ENCODE measurements at places on chromosomes 3 and 15. TPM values are rescaled to one million over a fixed set of nuclear protein-coding genes. Genes with fewer than 3 reads are reported as not detected.
A peak's percentile ranks its signal among the peaks of the same experiment; 100 is the strongest.

DNA sequence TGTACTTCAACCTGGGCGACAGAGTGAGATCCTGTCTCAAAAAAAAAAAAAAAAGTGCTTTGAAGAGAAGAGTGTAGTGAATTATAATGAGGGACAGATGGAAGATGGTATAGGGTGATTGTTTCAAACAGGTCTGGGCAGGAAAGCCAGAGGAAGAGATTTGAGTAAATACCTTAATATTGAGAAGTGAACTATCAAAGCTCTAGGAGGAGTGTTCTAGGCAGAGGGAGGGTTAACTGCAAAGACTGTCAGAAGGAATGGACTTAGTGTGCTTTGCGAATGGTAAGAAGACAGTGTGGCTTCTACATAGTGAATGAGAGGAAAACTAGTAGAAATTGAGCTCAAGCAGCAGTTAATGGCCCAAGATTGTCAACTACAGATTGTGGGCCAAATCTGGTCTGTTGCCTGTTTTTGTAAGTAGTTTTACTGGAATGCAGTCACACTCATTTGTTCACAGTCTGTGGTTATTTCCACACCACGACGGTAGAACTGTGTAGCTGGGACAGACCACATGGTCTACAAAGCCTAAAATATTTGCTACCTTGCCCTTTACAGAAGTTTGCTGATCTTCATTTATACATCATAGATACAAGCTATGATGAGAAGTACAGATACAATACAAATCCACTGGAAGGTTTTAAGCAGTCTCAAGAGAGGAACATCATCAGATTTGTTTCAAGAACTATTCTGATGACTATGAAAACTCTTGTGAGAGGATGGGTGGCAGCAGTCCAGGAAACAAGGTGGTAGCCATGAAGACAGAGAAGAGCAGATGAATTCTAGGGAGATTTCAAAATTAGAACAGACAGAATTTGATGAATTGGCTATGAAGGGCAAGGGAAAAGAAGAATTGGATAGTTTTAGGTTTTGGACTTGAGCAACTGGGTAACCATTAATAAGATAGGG lies 16.5 kb upstream of the USP50 start:
- H3K4me3 ChIP-seq: no peak overlapping the region
- H3K36me3 ChIP-seq: peaks cover 48% of the 10 kb centered on the region
- no peak for DNase-seq
- no peak overlapping the region for H3K27ac ChIP-seq
- H3K4me1 ChIP-seq: no peaks in the 10 kb centered on the region

GRCh38 chr3:966341-966740 lies 126.5 kb upstream of the CNTN6 start:
- H3K4me3 ChIP-seq: no peak overlapping the region
- no peaks in the 10 kb centered on the region for H3K4me1 ChIP-seq
- DNase-seq: no peak
- no peaks in the 10 kb centered on the region for H3K27me3 ChIP-seq
- no peaks in the 10 kb centered on the region for H3K36me3 ChIP-seq

DNA sequence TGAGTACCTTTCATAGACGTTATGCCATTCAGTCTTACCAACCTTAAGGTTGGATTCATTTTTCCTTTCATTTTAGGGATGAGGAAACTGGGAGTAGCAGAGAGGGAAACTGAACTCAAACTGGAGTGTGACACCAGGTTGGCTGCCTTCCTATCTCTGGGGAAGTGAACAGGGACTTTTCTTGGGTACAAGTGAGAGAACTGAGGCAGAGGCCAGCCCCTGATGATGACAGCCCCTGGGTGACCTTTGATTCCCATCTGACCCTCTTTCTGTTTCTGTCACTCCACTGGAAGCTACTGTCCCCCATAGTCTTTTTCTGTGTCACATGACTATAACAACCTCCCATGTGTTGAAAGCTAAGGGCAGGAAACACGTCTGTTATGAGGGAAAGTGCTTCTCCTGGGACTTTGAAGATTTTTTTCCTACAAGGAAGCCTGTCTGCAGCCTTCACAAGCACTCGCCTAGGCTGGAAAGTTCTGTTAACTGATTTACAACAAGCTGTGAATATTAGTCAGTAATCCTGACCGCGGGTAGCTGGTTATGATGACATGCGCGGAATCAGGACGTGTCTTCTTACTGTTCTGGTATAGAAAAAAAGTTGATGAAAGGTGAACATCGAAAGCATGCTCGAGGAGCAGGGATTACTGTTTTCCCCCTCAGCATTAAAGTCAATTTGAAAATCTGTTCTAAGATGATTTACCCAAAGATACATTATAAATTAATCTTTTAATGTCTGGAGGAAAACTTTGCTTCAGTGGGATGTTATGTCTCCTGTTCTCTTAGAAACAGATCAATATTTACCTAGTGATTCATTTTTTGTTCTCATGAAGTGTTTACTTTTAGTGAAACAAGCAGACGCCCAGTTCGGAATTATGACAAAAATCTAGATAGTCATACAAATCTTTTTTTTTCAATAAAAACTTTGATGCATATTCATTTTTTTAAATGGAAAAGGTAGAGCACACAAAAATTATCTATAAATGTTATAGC lies 31.5 kb downstream of the ABHD2 start:
- no peak for DNase-seq
- H3K36me3 ChIP-seq: peaks cover 71% of the 10 kb centered on the region
- H3K4me3 ChIP-seq: no peak overlapping the region
- H3K27ac ChIP-seq: no peak overlapping the region
- H3K4me1 ChIP-seq: no peaks in the 10 kb centered on the region

DNA sequence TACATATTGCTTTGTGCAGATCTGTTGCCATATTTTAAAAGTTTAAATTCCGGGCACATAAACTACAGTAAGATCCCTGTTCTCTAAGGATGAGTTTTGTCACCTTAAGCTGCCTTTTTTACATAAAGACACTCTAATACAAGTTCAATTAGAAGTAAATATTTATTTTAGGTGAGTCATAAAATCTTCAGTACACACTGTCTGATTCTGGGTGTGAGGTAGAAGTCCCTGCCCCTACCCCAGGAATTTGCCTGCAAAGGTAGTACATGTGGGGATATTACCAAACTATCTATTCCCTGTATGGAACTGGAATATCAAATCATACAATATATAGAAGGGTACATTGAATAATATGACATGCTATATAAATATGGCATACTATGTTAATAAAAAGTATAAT lies 6.3 kb downstream of the SCG3 start:
- no peak overlapping the region for H3K27ac ChIP-seq
- peaks cover 3% of the 10 kb centered on the region for H3K27me3 ChIP-seq
- H3K4me1 ChIP-seq: no peaks in the 10 kb centered on the region
- DNase-seq: no peak
- H3K4me3 ChIP-seq: no peak overlapping the region

- no peak overlapping the region for H3K27ac ChIP-seq
- no peak for DNase-seq
- H3K4me1 ChIP-seq: no peaks in the 10 kb centered on the region
- H3K27me3 ChIP-seq: no peaks in the 10 kb centered on the region
- H3K4me3 ChIP-seq: no peak overlapping the region
Measured at GRCh38 chr3:32522682-32523081, 20.0 kb upstream of the CMTM6 start.

DNA sequence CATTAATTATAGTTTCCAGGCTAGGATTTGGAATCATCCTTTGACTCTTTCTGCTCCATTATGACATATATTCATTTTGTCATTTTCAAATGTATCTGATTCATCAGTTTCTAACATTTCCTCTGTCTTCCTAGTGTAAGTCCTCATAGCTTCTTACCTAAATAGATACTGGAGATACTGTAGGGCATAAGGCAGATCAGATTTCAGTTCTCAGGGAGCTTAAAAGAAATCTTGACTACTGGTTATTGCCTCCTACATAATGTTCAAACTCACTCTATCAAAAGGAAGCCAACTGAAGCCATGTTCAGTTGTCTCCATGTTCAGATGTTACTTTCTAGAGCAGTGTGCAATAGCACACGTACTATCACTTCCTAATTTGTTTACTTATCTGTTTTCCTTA lies 29.6 kb upstream of the CTDSPL2 start:
- no peaks in the 10 kb centered on the region for H3K4me1 ChIP-seq
- no peak overlapping the region for H3K27ac ChIP-seq
- DNase-seq: no peak
- H3K36me3 ChIP-seq: peaks cover 10% of the 10 kb centered on the region

GRCh38 chr15:92322566-92323355 lies 70.9 kb upstream of the ST8SIA2 start:
- no peaks in the 10 kb centered on the region for H3K36me3 ChIP-seq
- no peak for DNase-seq
- no peaks in the 10 kb centered on the region for H3K4me1 ChIP-seq
- no peak overlapping the region for H3K27ac ChIP-seq
- no peak overlapping the region for H3K4me3 ChIP-seq

- no peaks in the 10 kb centered on the region for H3K27me3 ChIP-seq
- no peaks in the 10 kb centered on the region for H3K4me1 ChIP-seq
- no peak overlapping the region for H3K4me3 ChIP-seq
Measured at GRCh38 chr15:36117296-36117787, 462.1 kb upstream of the CDIN1 start.

- no peak overlapping the region for H3K27ac ChIP-seq
- no peak overlapping the region for H3K4me3 ChIP-seq
- H3K4me1 ChIP-seq: no peaks in the 10 kb centered on the region
- H3K27me3 ChIP-seq: no peaks in the 10 kb centered on the region
Measured at GRCh38 chr3:163476179-163476578, 1602.1 kb downstream of the SI start.

DNA sequence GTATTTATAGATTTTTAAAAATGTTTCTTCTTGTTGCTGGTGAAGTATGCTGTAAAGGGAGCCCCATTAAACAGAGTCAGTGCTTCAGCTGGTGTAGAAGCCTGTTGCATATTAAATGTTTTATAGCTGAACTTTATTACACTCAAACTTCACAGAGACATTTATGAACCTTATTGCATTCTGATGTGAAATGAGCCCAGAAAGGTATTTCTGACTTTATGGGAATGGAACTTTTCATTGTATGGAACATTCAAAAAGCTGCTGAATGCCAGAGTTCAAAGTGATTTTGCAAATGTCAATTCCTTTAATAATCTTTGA lies 329.3 kb upstream of the RASGRP1 start:
- H3K4me1 ChIP-seq: no peaks in the 10 kb centered on the region
- H3K4me3 ChIP-seq: no peak overlapping the region
- H3K36me3 ChIP-seq: no peaks in the 10 kb centered on the region

GRCh38 chr3:24215502-24215901 lies 270.4 kb downstream of the NR1D2 start:
- H3K4me3 ChIP-seq: no peak overlapping the region
- no peak overlapping the region for H3K27ac ChIP-seq
- H3K4me1 ChIP-seq: no peaks in the 10 kb centered on the region
- no peak for DNase-seq
- no peaks in the 10 kb centered on the region for H3K27me3 ChIP-seq
- H3K36me3 ChIP-seq: no peaks in the 10 kb centered on the region

- H3K27ac ChIP-seq: no peak overlapping the region
- H3K4me3 ChIP-seq: no peak overlapping the region
- no peak for DNase-seq
- H3K36me3 ChIP-seq: no peaks in the 10 kb centered on the region
- no peaks in the 10 kb centered on the region for H3K27me3 ChIP-seq
- no peaks in the 10 kb centered on the region for H3K4me1 ChIP-seq
Measured at GRCh38 chr3:58686847-58687246, 20.3 kb upstream of the FAM3D start.

DNA sequence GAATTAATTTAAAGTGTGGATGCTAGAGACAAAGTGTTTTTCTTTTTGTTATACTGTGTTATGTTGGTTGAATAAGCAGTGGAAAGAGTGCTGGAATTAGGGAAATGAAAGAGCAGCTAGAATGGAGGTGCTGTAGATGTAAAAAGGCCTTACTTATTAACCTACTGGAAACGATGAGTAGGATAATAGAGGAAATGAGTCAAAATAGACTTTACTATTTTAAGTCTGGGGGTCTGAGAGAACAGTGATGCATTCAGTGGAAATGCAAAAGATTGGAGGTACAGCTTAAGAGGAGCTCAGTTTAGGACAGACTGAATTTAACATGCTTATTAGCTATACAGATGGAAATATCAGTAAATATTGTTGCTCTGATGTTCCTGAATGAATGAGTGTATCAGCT lies 674.0 kb downstream of the OTOL1 start:
- no peak overlapping the region for H3K27ac ChIP-seq
- no peaks in the 10 kb centered on the region for H3K27me3 ChIP-seq
- DNase-seq: no peak
- H3K4me3 ChIP-seq: no peak overlapping the region
- no peaks in the 10 kb centered on the region for H3K4me1 ChIP-seq

DNA sequence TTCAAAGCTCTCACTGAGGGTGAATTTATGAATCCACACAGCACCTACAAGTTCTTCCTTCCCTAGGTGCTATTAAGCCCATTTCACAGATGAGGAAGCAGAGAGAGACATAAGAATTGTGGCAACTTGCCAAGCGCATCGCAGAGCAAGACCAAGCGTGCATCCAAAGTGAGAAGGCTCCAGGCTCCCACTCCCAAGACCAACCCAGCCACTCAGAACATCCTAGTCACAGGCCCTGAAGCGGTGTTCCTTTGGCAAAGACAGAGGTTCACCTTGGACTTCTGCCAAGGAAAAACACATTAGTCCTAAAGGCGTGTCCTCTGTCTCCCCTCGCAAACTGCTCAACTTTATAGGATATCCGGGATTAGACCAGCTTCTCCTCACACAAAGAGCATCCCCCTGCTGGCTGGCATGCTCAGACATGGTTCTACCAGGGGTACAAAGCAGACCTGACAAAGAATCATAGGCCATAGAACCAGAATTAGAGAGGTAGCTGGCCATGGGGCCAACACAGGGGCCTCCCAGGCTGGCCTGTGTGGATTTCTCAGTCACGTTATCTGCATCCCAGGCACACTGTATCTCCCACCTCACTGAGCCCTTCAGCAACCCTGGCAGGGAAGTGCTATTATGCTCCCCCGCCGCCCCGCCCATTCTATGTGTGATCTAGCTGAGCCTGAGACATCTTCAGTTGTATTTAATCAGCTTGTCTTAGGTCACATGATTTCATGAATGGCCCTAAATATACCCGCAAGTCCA lies 160.2 kb downstream of the FOXP1 start:
- no peak overlapping the region for H3K4me3 ChIP-seq
- no peak for DNase-seq
- H3K4me1 ChIP-seq: peaks cover 61% of the 10 kb centered on the region
- H3K27ac ChIP-seq: peak overlapping the region; percentile 74
- H3K27me3 ChIP-seq: no peaks in the 10 kb centered on the region
- peaks cover 15% of the 10 kb centered on the region for H3K36me3 ChIP-seq

GRCh38 chr3:196737655-196738054 lies 2.0 kb upstream of the PAK2 start:
- H3K4me1 ChIP-seq: peaks cover 17% of the 10 kb centered on the region
- DNase-seq: no peak
- no peak overlapping the region for H3K4me3 ChIP-seq
- H3K36me3 ChIP-seq: no peaks in the 10 kb centered on the region

GRCh38 chr3:127233371-127233770 lies 40.4 kb downstream of the PRR23E start:
- H3K36me3 ChIP-seq: no peaks in the 10 kb centered on the region
- no peak for DNase-seq
- H3K27ac ChIP-seq: no peak overlapping the region
- peaks cover 2% of the 10 kb centered on the region for H3K27me3 ChIP-seq
- H3K4me1 ChIP-seq: no peaks in the 10 kb centered on the region
- no peak overlapping the region for H3K4me3 ChIP-seq

GRCh38 chr3:72298201-72299152 lies 513.5 kb upstream of the PROK2 start:
- H3K27ac ChIP-seq: no peak overlapping the region
- H3K4me3 ChIP-seq: no peak overlapping the region
- H3K36me3 ChIP-seq: no peaks in the 10 kb centered on the region
- no peak for DNase-seq
- no peaks in the 10 kb centered on the region for H3K4me1 ChIP-seq
- no peaks in the 10 kb centered on the region for H3K27me3 ChIP-seq

Gene CFAP100
- total RNA-seq: not detected

Gene IGF1R
- 39.2 TPM for total RNA-seq

Gene NPAP1
- total RNA-seq: not detected

Gene CMTM7
- 35.2 TPM for total RNA-seq

Gene CAMKV
- not detected for total RNA-seq

Gene NCKIPSD
- 9.7 TPM for total RNA-seq

Gene IL17RE
- total RNA-seq: 1.4 TPM

Gene PXYLP1
- total RNA-seq: 22.6 TPM

Gene GAP43
- total RNA-seq: not detected

Measured in CD4-positive, alpha-beta T cell (primary cell).